ENCODE measurements at places on chromosomes 13 and 19.

DNA sequence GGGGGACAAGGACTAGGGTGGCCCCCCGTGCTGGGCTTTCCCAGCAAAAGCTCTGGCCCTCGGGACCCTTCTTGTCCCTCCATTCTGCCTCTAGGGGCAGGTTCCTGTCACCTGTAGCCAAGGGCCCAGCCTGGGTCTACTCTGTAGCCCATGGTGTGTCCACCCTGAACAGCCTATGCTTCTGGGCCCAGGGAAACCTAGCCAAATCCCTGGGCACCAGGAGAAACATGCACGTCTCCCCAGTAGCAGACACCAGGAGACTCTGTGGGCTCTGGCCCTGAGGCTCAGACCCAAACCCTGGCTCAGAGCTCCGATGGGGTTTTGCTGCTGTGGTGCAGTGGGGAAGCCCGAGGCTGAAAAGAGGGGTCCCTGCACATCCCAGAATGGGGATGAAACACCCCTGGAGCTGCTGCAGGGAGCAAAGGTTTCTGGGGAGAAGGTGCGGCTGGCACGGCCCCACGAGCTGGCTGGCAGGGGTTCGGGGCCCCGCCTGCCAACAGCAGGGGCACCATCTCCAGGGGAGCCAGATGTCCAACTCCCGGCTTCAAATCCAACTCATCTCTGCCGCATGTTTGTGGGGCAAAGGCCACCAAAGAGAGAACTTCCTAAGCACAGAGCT is 18.2 kb downstream of the CEBPG start:
- no peak for DNase-seq

DNA sequence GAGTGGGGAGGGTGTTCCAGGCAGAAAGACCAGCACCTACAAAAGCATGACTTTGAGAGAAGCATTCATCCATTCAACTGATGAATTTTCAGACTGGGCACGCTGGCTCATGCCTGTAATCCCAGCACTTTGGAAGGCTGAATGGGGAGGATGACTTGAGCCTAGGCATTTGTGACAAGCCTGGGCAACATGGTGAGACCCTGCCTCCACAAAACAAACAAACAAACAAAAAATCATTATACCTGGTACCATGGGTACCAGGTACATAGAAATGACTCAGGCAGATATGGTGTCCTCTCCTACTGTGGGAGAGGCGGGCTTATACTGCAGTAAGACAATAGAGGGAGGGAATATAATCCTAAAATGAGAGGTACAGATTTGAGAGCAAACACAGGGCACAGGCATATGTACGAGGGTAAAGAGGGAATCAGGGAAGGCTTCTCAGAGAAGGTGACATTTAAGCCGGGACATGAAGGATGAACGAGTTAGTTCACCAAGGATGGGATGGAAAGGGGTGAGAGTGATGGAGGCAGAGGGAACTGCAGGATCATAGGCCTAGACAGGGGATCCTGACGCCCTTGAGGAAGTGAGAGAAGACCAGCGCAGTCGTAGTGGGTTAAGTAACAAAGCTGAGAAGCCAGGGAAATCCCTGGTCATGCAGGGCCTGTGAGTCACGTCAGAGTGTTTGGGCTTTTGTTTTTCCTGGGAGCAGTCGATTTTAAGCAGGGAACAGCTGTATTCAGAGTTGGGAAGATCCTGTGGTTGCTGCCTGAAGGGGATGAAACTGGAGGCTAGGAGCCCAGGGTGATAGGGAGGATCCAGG is 2.9 kb downstream of the CYP2S1 start:
- DNase-seq: no peak

GRCh38 chr19:56840451-56841192 is at the start of the genes PEG3 and ZIM2:
Gene PEG3, minus strand, starts transcription at chr19:56840726. Its CDS starts 16,071 bp downstream, at chr19:56824655.
Gene ZIM2, minus strand, starts transcription at chr19:56840726. Its CDS starts 16,449 bp downstream, at chr19:56824277.
- no peak for DNase-seq

GRCh38 chr13:39961036-39961435 is 305.6 kb downstream of the COG6 start:
- no peak for DNase-seq

DNA sequence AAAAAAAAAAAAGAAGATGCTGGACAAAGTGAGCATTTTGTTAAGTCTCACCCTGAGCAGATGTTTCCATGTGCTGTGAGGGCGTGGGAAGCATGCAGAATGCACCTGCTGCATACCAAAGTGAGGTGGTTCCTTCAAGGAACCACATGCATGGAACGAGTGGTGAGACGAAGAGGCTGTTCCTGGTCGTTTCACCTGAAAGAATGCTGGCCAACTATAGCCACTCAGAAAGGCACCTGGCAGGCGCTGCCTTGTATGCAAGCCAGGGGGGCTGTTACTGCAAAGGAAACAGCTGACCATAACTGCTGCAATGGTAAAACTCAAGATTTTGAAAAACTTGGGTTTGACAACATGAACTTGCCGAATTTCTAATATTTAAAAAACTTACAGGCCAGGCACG is 14.7 kb downstream of the MIER2 start:
- no peak for DNase-seq

GRCh38 chr13:35343417-35343816 is 133.1 kb downstream of the MAB21L1 start:
- DNase-seq: no peak

DNA sequence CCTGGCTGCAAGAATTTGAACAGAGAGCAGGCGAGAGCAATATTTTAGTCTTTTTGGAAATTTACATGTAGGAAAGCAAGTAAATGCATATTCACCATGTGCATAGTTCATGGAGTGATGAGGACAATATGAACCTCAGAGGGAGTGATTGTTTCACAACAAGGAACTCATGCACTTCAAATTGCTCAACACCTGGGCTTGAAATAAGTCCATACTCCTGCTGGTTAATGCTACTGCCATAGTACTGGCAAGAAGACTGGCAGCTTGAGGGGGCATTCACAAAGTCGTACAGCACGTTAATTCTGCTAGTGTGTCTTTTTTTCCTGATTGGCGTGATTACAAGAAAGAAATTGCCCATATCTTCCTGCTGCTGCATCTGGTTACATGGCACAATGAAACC is 267.6 kb downstream of the PCDH17 start:
- DNase-seq: no peak

DNA sequence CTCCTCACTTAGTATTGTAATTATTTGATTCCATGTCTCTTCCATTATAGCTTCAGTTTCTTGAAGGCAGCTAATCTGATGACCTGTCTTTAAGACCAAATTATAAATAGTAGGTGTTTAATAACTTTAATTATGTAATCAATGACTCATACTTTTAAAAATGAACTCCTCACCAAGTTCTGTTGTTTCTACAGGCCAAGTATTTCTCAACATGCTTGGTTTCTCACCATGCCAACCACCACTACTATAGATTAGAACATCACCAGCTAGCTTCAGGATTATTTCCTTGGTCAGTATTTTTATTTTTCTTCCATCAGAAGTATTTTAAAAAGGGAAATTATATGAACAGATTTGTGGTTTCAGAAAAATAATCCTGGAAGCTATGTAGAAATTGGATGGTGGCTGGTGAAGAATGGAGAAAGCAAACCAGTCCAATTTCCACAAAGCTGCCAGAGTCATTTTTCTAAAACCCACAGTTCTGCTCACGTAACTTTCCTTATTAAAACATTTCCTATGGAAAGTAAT is 237.7 kb upstream of the DACH1 start:
- no peak for DNase-seq

GRCh38 chr13:49549289-49549688 is 36.1 kb downstream of the RCBTB1 start:
- no peak for DNase-seq

GRCh38 chr19:16566161-16566560 is 6.1 kb downstream of the SLC35E1 start:
- DNase-seq: peak; percentile 65

DNA sequence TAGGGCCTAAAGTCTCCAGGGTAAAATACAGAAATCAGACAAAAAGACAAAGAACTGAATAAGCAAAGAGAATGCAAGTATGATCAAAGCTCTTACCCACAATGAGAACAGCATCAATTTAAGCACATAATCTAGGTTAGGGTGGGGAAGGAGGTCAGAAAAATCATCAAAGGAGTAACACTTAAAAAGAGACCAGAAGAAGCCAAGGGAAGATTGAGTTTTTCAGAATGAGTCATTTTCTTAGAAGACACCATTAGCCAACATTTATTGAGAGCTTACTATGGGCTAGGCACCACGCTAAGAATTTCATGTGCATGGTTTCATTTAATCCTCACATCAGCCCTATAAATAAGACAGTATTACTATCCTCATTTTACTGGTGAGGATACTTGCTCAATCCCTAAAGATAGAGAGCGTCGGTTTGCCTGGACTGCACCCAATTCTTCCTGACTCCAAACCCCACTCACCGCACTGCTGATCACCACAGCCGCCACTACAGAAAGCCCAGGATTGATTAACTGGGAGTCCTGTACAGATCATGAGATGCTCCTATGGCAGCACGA is 1.7 kb upstream of the SHISA2 start:
- DNase-seq: no peak

- no peak for DNase-seq
Measured at GRCh38 chr13:38166116-38166515, 183.5 kb upstream of the UFM1 start.

DNA sequence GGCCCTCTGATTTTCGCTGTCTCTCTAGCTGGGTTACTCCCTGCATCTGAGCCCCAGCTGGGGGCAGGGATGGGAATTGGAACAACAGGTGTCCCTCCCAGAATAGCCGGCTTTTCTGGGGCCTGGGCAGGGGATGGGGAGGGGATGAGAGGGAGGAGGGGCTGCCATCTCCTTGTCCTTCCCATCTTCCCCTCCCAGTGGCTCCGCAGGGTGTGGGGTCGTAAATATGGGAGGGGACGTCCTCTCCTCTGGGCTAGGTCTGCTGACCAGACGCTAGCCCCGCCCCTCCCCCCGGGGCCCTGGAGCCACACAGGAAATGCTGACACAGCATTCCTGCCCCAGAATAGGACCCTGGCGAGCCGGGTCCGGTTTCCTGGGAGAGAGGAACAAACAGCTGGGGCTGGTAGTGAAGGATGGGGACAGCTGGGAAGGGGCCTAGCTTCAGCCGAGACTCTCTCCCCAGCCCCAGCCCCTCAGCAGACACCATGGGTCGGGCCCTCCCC is 1.1 kb downstream of the RYR1 start:
- no peak for DNase-seq

DNA sequence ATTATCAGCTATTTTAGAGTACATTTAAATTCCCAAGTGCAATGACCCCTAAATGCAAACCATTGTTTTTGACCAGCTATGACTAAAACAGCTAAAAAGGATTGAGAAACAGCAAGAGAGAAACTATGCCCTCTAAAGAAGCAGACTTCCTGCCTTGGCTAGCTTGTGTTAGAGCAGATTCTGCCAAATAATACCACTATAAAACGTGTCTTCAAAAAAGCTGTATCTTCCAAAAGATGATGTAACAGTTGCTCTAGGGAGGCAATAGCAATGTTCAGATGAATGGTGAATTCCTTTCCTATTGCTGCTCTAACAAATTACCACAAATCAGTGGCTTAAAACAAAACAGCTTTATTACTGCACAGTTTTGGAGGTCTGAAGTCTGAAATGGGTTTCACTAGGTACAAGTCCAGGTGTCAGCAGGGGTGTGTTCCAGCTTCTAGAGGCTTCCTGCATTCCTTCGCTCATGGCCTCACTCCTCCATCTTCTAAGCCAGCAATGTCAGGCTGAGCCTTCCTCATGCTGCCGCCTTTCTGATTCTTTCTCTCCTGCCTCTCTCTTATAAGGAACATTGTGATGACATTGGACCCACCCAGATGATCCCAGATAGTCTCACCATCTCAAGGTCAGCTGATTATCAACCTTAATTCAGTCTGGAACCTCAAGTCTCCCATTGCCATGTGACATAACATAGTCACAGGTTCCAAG is 84.5 kb downstream of the LRRC63 start:
- no peak for DNase-seq

DNA sequence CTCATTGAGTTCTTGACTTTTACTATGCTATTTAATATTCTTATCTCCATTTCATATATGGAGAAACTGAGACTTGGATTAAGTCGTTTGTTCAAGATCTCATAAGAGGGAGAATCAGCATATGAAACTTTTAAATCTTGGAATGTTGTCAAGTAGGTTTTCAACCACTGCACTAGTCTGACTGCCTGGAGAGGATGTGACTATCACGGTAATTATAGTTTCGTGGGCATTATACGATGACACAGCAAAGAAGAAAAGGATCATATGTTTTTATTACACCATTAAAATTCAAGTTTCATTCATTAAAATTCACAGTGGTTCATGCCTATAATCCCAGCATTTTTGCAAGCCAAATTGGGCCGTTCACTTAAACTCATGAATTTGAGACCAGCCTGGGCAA is 555.2 kb downstream of the SLITRK1 start:
- DNase-seq: no peak

GRCh38 chr19:40321566-40322270 is 26.5 kb downstream of the C19orf47 start:
- no peak for DNase-seq

GRCh38 chr13:43077906-43078305 is 54.5 kb downstream of the DNAJC15 start:
- no peak for DNase-seq

GRCh38 chr19:31338069-31338776 is 11.0 kb downstream of the TSHZ3 start:
- DNase-seq: no peak

- no peak for DNase-seq
Measured at GRCh38 chr19:43699506-43700394, 16.1 kb upstream of the IRGC start.

GRCh38 chr19:38233740-38234251 is 9.8 kb upstream of the DPF1 start:
- DNase-seq: peak; percentile 59

DNA sequence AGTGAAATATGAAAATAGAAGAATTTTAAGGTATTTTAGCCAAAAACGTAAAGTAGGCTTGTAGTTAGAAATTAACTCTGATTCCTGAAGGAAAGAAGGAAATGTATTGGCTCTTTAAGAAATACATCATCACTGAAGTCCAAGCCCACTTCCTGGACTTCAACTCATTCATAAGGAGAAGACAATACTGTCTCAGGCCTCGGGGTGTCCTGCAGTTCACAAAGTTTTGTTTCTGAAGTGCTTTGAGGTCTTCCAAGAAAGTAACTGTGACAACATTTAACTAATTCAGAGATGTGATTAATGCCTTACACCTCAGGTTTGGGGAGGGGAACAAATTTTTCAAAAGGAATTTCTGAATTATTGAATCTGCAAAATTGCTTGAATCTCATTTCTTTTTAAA is 65.8 kb upstream of the STARD13 start:
- DNase-seq: no peak

GRCh38 chr19:19434483-19435045 is 29.1 kb downstream of the GATAD2A start:
- DNase-seq: no peak

DNA sequence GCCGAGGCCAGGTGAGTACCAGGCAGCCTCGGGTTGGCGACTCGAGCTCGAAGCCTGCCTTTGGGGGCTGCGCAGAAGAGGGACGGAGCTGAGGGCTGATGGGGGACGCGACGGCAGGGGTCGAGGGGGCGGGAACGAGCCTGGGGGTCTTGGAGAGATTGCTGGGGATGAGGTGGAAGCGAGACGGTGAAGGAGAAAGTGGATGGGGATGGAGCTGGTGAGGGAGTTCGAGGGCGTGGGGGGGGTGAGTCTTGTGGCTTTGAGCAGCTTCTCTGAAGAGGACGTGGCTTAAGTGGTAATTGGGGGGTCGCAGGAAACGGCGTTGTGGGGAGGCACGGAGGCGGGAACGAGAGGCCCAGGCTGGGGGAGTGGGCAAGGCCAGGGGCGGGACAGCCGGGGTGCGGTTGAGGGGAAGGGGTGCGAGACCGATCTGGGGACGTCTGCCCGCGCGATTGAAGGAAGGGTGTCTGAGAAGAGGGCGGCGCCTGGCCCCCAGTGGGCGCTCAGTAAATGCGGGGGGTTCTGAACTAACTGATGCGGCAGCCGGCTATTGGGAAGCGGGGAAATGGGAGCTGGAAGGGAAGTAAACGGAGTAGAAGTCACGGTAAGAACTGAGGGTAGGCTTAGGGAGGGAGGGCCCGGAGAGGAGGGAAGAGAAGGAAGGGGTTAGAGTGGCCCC is 426 bp downstream of the MYO9B start:
- peak; percentile 37 for DNase-seq

- DNase-seq: no peak
Measured at GRCh38 chr13:59562924-59563323, 600.8 kb downstream of the DIAPH3 start.

Measured in stimulated activated CD8-positive, alpha-beta memory T cell treated with anti-CD3 and anti-CD28 coated beads, Interleukin-2, amount 100 ng/mL, for 1 hour (primary cell).